Caco-2 (cell line): ENCODE measurements at places on chromosomes 5 and 9.

DNA sequence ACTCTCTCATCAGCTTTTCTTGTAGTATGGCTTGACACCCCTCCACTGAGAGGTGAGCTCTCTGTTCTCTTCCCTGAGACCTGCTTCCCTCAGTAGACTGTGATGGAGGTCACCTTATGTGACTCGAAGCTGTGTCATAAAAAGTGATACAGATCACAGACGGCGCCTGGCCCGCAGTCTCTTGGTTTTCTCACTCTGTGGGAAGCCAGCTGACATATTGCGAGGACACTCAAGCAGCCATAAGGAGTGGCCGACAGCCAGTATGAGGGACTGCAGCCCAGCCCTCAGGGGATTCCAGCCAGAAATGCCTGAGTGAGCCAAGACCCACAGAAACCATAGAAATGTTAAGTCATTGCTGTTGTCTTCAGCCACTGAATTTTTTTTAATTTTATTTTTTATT is 38.0 kb downstream of the GADD45G start:
- no peak for DNase-seq

DNA sequence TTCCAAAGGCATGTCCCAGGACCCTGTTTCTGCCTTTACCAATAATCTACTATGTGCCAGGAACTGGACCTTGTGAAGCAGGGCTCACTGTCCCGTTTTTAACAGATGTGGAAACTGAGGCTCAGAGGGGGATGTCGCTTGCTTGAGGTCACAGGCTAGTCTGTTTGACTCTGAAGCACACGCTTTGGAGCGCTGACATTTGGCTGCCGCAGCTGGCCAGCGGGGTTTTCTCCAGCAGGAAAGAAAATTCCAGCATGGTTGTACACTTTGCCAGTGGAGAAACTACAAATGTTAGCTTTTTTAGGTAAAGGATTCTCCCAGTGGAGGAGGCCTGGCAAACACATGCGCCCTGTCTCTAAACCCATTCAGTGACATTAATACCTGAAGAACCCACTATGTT is 50.5 kb downstream of the SH3PXD2B start:
- no peak for DNase-seq

GRCh38 chr9:122055701-122056100 is 37.4 kb downstream of the TTLL11 start:
- no peak for DNase-seq

- DNase-seq, result no peak
Measured at GRCh38 chr9:107847978-107848964, 358.7 kb upstream of the KLF4 start.

DNA sequence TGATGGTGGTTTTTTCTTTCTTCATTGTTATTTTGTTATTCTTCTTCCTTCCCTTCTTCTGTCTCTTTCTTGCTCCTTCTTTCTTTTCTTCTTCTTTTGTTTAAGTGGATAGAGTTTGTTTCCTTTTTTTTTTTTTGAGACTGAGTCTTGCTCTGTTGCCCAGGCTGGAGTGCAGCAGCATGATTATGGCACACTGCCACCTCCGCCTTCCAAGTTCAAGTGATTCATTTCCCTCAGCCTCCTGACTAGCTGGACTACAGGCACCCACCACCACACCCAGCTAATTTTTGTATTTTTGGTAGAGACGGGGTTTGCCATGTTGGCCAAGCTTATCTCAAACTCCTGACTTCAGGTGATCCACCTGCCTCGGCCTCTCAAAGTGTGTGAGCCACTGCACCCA is 40.3 kb downstream of the JAK2 start:
- DNase-seq, result no peak

GRCh38 chr9:8457055-8457454 is 657.5 kb upstream of the DMAC1 start:
- DNase-seq, result no peak

DNA sequence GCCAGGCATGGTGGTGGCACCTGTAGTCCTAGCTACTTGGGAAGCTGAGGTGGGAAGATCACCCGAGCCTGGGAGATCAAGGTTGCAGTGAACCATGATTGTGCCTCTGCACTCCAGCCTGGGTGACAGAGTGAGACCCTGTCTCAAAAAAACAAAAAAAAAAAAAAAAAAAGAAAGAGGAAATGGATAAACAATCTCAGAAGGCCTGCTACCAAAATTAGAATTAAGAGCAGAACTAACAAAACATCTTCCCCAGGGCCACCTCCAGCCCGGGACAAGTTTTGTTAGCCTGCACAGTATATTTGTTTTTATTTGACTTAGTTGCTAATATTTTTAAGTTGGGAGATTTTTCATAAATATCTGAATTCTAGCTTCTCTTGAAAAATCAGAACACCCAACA is 23.1 kb downstream of the PAX5 start:
- DNase-seq, result no peak

DNA sequence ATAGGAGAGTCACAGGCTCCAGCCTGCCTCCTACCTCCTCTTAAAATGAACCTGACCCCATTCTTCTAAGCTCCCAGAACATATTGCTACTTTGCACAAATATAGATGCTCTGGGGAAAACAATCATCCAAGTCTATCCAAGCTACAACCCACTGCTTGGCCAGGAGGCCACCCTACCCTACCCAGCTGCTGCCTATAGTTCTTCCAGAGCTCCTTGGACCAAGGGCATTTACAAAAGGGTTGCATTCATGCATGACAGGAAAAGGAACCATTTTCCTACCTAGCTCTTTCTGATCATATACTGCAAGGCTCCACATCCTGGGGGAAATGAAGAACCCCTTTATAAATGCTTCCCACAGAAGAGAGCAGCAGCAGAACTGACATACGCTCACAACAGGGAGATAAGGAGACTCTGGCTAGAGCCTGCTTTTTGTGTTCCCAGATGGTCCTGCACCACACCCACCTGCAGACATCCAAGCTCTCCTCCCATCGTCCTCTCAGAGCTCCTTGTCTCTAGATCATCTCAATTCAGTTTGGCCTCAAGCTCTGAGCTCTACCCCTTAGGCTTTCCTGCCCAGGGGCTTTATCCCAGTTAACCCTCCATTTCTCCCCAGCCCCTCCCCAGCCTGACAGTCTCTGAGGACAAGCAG is 185.5 kb downstream of the SPOCK1 start:
- DNase-seq, result no peak

DNA sequence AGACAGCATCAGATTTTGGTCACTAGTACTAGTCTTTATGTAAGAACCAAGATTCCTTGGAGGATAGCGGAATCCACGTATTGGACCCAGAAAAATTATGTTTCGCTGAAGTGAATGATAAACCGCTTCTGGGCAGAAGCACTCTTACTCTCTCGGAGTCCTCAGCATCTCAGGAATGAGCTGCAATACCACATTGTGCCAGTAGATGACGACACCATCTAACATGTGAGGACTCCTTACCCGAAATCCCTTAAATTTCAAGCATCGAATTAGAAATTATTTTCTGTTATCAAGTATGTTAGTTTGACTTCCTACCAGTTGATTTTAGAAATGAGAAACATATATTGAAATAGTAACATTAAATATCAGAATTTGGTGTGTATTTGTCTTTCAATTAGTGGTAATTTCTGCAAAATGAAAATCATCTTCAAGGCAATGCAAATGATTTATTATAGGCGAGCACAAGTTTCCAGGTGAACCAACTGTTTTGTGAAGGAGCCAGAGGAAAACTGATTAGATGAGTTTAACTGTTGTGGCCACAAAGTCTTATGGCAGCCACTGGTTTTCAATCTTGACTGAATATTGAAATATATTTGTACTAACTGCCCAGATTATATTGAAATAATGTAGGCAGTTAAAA is 66.0 kb upstream of the CAMK4 start:
- peak; percentile 75 for DNase-seq

DNA sequence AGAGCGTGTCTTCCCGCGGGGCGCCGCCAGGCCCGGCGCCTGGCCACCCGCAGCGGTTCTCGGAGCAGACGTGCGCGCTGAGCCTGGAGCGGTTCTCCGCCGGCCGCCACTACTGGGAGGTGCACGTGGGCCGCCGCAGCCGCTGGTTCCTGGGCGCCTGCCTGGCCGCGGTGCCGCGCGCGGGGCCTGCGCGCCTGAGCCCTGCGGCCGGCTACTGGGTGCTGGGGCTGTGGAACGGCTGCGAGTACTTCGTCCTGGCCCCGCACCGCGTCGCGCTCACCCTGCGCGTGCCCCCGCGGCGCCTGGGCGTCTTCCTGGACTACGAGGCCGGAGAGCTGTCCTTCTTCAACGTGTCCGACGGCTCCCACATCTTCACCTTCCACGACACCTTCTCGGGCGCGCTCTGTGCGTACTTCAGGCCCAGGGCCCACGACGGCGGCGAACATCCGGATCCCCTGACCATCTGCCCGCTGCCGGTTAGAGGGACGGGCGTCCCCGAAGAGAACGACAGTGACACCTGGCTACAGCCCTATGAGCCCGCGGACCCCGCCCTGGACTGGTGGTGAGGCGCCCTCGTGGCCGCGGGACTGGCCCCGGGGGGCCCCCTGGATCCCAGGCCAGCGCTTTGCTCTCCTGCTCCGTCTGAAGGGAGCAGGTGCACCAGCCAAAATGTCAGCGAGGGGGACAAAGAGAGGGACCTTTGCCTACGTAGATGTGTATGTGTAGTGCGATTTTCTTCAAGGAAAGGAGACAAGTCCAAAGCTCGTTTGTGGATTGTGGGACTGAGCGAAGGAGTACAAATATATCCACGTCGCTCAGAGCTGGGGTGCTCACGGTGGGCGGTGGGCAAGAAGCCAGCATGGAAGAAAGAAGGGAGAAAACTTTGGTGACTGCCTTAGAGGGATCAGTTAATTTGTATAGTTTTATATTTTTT is 19.5 kb downstream of the BTNL9 start:
- no peak for DNase-seq

DNA sequence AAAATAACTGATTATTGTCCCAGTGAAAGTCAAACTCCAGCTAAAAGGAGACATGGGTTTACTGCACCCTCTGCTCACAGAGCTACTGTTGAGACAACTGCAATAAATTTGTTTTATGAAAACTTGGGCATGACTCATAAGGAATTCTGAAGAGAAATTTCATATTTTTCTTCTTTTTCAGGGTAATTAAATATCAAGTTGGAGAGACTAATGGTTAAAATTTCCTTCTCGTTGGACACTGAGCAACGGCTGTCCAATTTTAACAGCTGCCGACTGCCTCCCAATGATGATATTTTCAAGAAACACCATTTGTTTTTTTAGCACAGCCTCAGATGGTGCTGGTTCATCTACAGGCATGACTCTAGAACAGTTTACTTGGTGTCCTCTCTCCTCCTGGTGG is 259.2 kb upstream of the RGMB start:
- no peak for DNase-seq

- DNase-seq, result no peak
Measured at GRCh38 chr5:167247816-167248215, 1043.6 kb upstream of the WWC1 start.

DNA sequence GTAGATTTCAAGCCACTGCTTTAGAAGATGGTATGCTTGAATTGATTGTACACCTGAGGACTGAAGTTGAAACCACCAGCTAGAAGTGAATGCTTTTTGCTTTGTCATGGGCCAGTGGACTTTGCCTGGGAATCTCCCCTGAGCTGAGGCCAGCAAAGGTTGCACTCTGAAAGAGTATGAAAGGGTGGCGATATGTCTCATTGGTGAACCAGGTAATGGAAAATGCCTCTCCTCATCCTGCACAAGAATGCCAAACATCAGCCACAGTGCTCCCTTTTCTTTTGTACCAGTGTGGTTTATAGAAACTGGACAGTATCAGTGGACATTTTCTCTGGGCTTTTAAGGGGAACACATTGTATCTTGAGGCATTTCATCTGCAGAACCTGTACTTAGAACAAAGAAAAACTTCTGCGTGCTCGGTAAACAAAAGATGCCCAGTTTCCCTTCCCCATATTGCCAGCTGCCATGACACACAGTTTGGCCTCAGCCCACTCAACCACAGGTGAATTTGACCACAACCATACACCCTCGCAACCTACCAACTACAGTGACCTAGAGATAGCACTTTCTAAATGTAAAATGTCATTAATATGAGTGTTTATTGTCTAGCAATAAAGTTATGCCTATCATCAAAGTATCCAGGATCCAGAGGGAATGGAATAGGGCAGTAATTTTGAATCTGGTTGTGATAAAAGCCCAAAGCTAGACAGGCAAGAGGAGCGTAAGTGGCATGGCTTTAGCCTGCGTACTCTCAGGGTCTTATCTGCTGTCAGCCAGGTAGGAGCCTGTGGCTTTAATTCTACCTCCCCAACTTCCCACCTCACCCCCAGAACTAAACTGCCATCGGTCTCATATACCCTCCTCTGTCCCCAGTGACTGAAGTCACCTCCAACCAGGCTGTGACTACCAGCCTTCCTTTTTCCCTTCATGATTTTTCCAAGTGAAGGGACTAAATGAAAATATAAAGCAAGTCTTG is 79.5 kb upstream of the LHFPL2 start:
- DNase-seq, result peak; percentile 65

- no peak for DNase-seq
Measured at GRCh38 chr9:14424289-14424688, 110.3 kb upstream of the NFIB start.

- no peak for DNase-seq
Measured at GRCh38 chr5:75948438-75948837, 134.7 kb upstream of the SV2C start.

DNA sequence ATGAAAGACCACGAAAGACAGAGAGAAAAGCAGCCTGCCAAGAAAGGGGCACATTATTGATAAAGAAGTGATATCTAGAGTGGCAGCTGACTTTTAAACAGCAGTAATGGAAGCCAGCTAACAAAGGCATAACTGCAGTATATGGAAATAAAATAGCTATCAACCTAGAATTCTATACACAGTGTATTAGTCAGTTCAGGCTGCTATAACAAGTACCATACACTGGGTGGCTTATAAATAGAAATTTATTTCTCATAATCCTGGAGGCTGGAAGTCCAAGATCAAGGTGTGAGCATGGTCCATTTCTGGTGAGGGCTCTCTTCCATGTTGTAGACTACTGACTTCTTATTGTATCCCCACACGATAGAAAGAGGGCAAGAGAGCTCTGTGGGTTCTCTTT is 109.8 kb downstream of the DEPDC1B start:
- no peak for DNase-seq

- peak; percentile 52 for DNase-seq
Measured at GRCh38 chr5:163695830-163696578, 190.6 kb downstream of the MAT2B start.

DNA sequence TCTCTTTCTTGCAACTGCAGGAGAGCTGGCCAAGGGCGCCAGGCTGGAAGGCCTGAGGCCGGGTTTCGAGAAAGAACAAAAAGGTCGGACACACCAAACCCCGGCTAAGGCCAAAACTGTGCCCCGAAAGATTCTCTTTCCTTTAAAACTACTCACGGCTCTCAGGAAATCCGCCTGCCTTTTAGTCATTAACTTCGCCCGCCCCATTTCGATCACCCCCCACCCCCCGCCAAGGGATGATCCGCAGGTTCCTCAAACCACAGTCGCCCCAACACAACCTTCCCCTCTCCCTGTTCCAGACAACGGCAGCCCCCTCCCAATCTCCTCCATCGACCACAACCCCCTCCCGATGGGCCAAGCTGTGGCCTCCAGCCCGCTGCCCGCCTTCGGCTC is 536 bp downstream of the FEM1C start:
- DNase-seq, result peak; percentile 38

- DNase-seq, result peak; percentile 95
Measured at GRCh38 chr5:181260720-181261319, at the start of gene TRIM52. Gene TRIM52, minus strand, starts transcription at chr5:181261143. Its CDS starts 330 bp downstream, at chr5:181260813.

- no peak for DNase-seq
Measured at GRCh38 chr5:82670692-82671091, 392.5 kb upstream of the RPS23 start.

- no peak for DNase-seq
Measured at GRCh38 chr9:92163276-92163675, 48.1 kb upstream of the SPTLC1 start.

- no peak for DNase-seq
Measured at GRCh38 chr5:32071351-32071944, 102.7 kb downstream of the GOLPH3 start.
